CD8-positive, alpha-beta T cell (primary cell): ENCODE measurements at places on chromosomes 2 and 18.

DNA sequence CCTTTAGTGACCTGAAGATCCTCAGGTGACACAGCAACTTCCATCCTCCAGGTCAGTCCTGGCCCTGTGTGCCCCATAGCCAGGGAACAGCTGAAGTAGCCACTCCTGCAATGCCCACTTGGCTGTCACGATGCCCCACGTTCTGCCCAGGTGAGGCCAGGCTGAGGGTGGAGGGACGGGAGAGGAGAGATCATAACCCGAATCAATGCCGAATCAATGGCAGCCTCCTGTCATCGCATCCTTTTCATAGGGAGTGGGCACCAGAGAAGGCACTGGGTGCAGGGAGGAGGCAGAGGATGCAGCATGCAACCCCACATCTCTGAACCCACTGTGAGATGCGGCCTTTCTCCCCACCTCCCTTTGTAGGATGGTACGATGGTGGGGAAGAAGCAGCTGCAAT lies 75.3 kb upstream of the EPC2 start:
- no peak for DNase-seq

DNA sequence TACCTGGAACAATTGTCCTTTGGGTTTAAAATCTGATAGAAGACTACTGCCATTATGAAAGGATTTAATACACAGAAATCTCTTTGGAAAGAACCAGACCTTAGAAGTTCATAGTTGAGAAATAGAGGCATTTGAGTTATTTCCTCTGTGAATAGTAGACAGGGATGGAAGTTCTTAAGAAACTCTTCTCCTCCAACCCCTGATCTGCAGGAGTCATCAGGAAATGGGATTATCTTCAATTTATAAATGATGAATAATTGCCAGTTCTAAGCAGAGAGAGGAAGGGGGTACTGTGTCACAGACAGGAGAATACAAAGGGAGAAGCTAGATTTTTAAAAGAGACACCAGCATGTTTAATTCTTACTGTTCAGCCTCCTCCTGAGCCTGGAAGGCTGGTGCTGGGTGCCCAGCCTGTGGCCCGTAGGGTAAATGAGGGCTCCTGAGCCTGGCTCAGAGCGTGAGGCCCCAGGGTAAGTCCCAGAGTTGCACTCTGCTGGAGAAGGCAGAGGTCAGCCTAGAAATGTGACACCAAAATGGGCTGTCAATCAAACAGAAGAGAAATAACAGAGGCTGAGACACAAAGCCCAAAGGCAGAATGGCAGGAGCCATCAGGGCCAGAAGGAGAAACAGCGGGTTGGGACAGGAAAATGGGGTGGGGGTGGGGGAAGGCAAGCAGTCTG lies 58.2 kb upstream of the PKDCC start:
- no peak for DNase-seq

- no peak for DNase-seq
These were observed 90.6 kb downstream of the VRK2 start for GRCh38 chr2:58137221-58137620.

DNA sequence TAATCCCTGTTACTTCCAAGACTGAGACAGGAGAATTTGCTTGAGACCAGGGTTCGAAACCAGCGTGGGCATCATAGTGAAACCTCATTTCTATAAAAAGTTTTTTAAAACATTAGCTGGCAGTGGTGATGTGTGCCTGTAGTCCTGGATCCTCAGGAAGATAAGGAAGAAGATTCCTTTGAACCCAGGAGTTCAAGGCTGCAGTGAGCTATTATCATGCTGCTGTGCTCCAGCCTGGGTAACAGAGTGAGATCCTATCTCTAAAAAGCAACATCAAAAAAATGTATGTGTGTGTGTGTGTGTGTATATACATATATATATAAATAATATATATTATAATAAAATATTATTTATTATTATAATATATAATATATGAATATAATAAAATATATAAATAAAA lies 1417.6 kb upstream of the CDH2 start:
- DNase-seq = no peak

DNA sequence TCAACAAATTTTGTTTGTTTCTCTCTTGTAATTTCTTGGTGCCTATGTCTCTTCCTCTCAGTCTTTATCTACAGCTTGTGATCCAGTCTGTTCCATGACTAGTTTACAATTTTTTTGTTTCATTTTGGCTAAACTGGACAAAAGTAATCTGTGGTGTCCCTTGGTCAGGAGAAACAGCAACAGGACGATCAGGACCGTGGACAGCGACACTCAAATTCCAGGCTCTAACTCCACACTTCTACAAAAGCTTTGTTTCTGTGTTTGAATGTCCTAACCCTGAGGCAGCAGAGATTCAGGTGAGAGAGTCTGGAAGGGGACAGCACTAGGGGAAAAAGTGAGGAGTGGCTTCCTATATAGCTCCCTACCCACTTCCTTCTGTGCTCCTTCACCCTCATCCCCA lies 593.3 kb upstream of the FANCL start:
- no peak for DNase-seq

GRCh38 chr2:16639431-16639830 lies 26.2 kb downstream of the CYRIA start:
- no peak for DNase-seq

DNA sequence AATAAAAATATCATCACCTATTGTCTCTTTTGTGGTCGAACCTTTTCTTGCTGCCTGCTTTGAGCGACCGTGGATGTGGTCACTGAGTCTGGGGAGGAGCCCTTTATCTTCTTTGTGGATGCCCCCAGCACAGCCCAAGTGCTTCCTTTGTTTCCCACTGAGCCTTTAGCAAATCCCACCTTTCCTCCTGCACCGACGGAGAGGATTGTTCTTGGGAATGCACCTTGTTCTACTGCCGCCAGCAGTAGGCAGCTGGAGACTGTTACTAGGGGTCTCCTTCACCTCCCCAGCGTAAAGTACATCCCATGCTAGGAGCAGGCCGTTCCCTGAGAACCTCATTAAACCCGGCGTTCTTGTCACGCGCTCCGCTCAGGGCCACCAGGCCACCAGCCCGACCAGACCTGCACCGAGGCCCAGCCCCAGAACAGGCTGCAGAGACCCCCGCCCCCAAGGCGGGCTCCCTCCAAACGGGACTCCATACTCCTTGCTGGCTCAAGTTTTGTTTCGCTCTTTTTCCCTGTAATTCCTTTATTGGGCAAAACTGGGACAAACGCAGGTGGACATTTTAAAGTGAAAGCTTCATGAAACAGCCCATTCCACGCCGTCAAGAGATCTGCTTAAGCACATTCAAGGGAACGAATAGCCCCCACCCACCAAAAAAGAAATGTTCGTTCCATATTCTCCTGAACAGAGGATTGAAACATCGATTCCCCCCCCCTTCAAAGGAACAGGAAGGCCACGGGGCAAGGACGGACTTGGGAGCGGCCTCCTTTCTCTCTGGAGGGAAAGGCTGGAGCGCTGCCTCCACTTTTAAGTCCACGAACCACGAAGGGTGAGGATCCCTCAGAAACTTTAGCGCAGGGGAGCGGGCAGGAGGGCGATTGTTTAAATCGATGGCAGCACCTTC lies 1.1 kb upstream of the MAT2A start:
- peak; percentile 6 for DNase-seq

GRCh38 chr2:212712991-212713390 lies 174.4 kb upstream of the ERBB4 start:
- DNase-seq = no peak

DNA sequence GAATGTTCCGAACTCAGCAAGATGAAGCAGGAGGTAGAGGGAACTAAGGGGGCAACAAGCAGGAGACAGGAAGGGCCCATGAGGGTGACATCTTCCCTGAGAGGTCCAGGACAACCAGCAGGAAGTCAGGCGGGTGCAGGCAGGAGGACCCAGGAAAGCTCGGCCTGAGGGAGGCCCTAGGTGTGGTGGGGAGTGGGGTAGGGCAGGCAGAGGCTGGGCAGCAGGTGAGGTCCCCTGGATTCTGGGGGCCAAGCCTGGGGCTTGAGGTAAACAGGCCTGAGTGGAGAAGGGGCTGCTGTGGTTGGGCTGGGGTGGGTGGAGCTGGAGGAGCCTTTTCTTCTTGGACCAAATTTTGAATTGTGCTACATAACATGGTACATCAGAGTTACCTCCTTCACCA lies 4.1 kb upstream of the ALPG start:
- no peak for DNase-seq

DNA sequence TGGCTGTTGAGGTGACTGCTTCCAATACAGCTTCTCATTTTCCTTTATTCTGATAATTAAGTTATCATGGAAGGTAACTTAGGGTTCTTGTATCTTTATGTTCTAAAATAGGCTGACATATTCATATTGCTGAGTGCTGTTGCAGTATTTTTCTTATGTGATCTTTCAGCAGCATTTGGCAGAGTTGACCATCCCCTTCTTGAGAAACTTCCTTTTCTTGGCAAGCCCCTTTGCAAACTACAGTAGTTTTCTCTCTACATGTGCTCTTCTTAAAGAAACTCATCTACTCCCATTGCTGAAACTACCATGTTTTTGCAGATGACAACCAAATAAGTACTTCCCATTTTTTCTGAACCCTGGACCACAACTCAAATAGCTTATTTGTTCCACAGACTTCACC lies 476.5 kb upstream of the TRIB2 start:
- DNase-seq = no peak

DNA sequence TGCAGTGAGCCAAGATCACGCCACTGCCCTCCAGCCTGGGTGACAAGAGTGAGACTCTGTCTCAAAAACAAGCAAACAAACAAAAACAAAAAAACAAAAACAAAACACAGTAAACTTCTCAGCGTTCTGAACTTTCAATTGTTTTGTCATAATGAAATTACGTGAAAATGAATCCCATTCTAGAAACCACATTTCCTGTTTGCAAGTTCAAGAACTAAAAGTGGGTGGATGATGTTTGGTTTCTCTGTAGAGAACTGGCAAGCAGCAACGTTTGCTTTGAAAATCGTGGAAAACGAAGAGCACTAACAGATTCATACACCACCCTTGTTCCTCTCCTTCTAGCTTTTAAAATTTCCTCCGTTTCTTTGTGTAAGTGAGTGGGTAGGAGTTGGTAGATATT lies 226.1 kb upstream of the LYPD1 start:
- no peak for DNase-seq

DNA sequence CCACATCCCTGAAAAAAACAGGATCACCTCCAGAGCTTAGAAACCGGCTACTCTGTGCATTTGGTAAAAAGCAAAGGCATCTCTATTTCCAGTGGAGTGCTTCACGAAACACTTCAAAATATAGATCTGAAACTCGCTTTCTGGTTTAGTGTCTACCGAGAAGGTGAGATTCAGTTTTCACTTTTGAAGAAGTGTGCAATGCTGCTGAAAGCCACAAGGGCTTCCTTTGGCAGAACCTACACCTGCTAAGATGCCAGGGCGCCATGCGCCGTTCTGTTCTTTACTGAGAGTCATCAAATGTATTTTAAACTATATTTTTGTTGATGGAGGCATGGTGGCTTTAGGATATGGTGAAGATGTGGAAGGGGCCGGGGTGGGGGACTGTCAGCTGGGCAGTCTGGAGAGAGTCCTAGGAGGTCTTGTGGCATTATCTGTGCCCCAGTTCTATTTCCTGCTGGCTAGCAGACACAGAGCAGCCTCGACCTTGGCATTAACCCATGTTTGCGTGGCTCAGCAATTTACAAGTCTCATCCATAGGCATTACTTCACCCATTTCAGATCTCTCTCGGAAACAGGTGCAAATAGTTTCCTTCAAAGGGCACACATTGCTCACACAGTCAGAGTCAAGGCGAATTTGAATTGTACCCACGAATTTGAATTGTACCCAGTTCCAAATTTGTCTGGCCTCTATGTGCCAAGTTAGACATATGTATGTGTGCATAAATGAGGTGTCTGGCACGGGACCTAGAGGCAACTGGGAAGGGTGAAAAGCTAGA lies 46.7 kb upstream of the KCNF1 start:
- DNase-seq = peak; percentile 29

DNA sequence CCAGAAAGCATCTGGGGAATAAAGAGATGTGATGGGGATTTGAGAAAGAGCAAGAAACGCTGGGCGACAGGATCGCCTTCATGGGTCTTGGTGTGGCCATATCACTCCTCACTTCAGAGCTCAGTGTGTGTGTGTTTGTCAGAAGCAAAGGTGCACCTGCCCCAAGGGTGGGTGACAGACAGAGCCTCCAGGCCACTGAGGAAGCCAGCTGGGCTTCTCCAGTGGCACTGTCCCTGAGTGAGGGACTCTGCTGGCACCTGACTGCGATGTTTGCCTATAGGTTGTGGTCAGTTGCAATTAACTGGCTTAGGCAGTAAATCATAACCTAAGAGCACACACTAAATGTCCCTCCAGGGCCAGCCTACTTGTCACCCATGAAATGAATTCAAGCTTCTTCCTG lies 23.5 kb upstream of the GNAL start:
- no peak for DNase-seq

- peak; percentile 85 for DNase-seq
These were observed 655 bp downstream of the NPPC start for GRCh38 chr2:231925303-231926179.

GRCh38 chr18:47587587-47587986 lies 336.1 kb upstream of the SKOR2 start:
- no peak for DNase-seq

- DNase-seq = no peak
These were observed 264.4 kb upstream of the FIGN start for GRCh38 chr2:164000176-164000575.

GRCh38 chr2:233968556-233968955 lies 51.4 kb downstream of the TRPM8 start:
- DNase-seq = peak; percentile 59

DNA sequence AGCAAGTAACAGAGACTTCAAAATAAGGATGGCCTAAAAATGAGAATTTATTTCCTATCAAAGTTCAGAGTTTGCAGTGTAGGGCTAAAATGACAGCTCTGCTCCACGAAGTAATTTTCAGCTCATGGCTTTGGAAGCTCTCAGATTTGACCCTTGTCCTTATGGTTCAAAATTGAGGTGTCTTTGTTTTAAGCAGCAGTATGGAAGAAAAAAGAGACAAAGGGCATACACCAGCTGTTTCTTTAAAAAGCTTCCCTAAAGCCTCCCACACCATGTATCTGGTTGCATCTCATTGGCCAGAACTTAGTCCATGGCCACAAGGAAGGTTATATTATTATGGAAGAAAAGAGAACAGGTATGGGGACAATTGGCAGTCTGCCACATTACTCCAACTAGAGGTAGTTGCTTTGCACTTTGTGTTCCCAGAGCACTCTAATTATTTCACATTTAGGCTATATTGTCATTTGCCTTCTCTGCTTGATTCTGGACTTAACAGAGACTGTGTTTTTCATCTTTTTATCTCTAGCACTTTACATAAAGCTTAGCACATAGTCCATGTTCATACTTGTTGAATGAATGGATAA lies 180.4 kb downstream of the MCFD2 start:
- DNase-seq = no peak

- no peak for DNase-seq
These were observed 105.8 kb upstream of the COL5A2 start for GRCh38 chr2:189285349-189285748.

DNA sequence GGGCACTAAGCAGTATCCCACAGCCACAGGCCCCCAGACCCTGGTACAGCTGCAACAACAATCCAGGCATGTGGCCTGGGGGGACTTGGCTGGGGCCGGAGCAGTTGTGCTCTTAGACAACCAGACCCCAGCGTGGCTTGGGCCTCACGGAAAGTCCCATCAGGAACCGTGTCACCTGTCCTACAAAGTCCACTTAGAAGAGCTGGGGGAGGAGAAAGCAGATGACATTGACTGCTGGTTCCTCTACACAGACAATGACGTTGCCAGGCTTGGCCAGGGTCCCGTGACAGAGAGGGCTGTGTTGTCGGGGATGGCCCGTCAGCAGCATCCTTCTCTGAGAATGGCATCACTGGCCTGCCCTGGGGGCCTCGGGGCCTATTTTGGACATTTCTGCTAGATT lies 124.5 kb downstream of the SEPTIN10 start:
- DNase-seq = no peak

- DNase-seq = no peak
These were observed 104.4 kb upstream of the TWIST2 start for GRCh38 chr2:238743243-238744065.

- DNase-seq = no peak
These were observed 24.9 kb upstream of the RHOB start for GRCh38 chr2:20421988-20422370.
